Stimulated activated memory B cell treated with anti-CD40 and anti-IgM and Interleukin-4, amounts not matched to agents 10 μg/mL and 1 μg/mL and 100 μg/mL, for 72 hours (primary cell): ENCODE measurements at places on chromosomes 7 and 10.

DNA sequence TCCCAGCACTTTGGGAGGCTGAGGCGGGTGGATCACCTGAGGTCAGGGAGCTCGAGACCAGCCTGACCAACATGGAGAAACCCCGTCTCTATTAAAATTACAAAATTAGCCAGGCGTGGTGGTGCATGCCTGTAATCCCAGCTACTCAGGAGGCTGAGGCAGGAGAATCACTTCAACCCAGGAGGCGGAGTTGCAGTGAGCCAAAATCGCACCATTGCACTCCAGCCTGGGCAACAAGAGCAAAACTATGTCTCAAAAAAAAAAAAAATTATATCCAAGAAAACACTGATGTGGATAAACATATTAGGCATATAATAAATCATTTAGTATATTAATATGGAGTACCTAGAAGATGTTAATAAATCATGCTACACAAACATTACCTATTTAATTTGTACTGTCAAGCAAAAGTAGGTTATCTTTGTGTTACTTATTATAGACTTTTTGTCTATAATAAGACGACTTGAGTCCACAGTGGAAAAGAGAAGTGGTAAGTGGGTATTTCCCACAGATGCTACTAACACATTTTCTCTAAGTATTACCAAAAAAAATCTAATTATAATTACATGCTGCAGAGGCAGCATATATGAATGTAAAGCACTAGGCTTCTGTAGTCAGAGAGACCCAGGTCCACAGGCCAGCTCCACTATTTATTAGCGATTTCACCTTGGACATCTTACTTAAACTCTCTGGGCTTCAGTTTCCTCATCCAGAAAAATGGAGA lies 34.5 kb downstream of the DNMBP start:
- ATAC-seq: peak; percentile 75

DNA sequence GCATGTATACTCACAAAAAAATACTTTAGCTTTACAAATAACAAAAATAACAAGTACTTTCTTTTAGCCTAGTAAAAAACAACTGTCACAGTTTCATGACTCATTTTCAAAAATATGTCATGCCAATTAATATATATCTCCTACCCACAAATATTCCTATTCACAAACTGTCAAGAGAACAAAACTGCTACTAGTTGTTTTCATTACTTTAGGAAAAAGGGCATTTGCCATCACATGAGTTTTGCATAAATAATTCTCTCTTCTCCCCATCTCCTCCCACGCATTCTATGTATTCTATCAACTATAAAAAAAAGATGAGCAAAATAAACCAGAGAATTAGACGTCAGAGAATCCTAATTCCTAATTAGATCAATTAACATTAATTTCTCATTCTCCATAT lies 87.6 kb downstream of the PIP4K2A start:
- no peak for ATAC-seq

DNA sequence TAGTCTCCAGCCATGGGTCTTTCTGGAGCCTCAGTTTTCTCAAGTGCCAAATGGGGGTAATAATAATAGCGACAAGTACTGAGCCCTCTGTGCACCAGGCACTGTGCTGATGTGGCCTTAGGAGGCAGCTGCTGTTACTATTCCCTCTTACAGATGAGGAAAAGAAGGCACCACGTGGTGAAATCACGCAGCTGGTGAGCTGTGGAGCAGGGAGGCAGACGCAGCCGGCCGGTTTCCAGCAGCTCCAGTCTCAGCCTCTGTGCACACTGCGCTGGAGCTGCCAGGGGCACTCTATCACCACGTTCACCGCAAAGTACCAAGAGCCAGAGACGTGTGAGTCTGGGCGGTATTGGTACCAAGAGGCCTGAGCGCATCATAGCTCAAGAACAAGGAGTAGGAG lies 9.6 kb downstream of the PYROXD2 start:
- ATAC-seq: no peak

GRCh38 chr10:11331046-11331577 lies 280.3 kb downstream of the USP6NL start:
- ATAC-seq: no peak

DNA sequence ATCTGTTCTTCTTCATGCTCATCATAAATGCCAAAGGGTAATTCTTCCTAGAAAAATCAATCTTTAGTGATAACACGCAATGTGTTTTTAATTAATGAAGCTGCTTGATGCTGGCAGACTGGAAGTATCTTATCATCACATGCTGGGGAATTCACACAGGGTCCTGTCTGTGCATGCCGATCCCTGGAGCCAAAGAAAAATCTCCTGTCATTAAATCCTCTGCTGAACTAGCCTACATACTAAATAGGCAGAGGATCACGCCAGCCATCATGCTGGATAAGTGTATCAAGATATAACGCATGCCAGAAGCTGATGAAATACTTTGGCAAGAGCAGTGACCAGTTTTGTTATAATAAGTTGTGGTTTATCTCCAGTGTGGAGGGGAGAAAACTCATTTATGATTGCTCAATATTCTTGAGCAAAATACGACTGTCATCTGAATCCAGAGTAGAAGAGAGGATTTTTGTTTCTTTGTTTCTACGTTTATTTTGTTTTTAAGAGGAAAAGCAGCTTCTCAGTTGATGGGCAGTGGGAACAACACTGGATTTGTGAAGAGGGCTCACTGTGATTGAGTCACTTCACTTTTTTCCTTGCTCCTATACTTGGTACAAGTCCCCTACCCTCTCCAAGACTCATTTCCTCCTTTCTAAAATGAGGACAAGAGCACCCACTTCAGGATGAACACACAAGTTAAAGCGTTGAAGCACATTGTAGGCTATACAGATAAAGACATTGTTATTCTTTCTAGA lies 649.1 kb downstream of the TNS3 start:
- no peak for ATAC-seq

GRCh38 chr7:33836797-33837355 lies 68.5 kb upstream of the BMPER start:
- ATAC-seq: no peak

GRCh38 chr7:44057849-44058758 lies 7.3 kb downstream of the PGAM2 start:
- peak; percentile 76 for ATAC-seq

GRCh38 chr7:30328381-30328780 lies 44.0 kb downstream of the ZNRF2 start:
- no peak for ATAC-seq

- no peak for ATAC-seq
Observed at GRCh38 chr7:141114029-141114664, 40.3 kb downstream of the TMEM178B start.

DNA sequence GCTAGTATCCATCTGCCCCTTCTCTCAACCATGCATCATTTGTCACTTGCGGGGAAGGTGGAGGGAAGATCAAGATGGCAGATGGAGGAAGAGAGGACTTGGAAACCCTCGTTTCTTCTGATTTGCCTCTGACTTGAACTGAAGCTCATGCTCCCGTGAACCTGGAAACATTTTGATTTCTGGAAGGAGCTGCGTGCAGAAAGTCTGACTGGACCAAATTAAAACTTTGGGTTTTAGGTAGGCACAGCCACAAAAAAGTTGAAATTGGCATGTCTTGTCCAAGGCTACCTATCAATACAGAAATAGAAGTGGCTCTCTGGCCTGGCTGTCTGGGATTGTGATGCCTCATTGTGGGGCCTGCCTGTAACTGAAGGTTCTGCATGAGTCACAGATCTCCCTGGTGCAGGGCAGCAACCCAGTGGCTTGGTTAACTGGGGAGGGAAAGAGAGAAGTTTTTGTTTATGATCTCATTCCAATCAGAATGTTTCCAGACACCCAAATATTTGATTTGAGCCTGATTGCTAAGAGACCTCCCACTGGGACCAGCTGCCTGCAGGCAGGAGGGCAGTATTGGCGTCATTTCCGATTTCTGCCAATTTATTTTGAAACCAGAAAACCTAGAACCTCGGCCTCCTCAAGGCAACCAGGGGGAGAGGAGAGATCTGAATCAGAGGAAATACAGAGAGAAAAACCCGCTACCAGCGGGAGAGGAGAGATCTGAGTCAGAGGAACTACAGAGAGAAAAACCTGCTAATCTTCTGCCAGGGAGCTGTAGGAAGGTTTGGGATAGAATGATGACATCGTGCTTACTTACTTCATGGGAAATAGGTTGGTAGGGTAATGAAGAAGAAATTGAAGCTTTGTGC lies 363.6 kb downstream of the ANKRD30A start:
- no peak for ATAC-seq

DNA sequence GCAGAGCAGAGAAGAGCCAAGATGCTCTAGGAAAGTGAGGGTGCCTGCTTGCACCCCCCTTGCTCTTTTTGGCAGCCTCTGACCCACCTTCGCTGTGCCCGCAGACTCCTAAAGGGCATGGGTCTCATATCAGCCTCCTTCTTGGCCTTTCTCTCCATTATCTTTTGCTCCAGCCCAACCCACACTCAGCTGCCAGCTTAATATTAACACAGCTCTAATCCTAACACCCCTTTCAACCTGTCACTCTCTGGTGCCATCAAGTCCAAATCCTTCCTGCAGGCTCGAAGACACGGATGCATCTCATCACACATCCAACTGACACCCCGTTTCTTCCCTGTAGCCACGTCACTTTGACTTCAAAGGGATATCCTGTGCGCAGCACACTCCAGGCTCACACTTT lies 171.6 kb upstream of the AUTS2 start:
- ATAC-seq: no peak

DNA sequence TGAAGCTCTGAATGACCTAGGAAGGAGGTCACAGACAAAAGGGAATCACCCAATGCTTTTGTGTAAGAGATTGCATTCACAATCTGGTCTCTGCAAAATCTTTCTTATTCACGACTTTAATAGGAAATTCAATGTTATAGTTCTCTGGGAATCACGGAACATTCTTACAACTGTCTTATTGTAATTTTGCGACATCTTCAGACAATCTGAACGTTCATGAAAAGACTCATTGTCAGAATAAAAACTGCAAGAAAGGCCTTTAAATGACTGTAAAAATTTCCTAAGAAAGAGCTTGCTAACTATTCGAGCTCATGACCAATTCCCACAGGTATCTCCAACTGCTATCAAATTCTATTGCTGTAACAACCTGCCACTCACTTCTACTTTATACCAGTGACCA lies 130.7 kb downstream of the DGKI start:
- ATAC-seq: no peak

DNA sequence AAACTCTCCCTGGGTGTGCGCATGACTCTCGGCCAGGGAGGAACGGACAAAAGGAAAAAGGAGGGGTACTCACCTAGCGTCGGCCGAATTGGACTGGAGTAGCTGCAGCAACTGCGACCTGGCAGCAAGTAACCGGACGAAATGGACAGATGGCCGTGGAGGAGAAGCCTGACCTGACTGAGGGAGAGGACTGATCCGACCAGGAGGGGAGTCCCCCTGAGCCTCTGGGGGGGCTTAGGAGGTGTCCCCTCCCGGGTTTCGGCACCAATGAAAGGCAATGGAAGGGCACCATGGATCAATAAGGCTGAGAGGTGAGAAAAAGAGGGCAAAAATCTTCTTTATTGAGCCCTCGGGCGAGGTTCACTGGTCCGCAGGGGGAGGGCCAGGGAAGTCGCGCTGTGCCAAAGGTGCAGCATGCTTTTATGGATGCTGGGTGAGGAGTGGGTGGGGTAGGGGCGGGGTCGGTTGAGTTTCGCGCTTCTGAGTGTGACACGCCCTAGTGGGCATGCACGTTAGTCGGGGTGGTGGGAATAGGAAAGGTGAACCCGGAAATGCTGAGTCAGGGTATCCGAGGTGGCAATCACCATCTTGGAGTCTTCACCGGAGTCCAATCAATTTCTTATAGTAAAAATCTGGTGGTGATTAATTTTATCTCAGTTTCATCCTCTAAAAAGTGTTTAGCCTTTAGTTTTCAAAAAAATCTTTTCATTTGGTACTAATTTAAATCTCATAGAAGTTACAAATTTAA lies 638.5 kb upstream of the DPP6 start:
- ATAC-seq: no peak

DNA sequence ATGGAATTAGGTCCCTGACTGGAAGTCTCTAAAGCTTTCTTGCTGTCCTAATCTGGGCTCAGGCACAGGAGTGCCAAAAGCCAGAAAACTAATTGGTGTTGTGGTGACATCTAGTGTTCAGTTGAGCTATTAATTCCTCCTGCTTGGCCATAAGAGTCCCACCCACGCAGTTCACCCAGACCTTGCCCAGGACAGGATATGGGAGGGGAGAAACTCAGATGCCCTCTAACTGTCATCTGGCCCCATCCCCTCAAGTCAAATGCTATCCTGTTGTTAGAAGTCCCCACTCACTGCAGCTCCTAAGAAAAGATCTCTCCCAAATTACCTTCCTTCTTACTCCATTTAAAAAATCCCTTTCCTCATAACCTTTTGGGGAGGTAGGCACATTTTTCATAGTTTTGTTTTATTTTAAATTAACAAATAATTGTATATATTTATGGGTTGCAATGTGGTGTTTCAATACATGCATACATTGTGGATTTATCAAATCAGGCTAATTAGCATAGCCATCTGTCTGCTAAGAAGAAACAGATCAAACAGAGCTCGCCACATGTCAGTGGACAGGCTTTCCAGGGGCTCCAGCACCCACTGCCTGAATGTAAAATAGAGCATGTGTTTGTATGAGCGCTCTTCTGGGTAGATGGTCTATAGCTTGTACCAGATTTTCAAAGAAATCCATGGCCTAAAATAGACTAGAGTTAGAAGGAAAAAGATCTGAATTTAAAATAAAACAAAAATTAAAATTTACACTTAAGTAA lies 84.0 kb downstream of the GSAP start:
- peak; percentile 83 for ATAC-seq

- ATAC-seq: no peak
Observed at GRCh38 chr10:108352771-108353170, 1188.3 kb upstream of the SORCS1 start.

DNA sequence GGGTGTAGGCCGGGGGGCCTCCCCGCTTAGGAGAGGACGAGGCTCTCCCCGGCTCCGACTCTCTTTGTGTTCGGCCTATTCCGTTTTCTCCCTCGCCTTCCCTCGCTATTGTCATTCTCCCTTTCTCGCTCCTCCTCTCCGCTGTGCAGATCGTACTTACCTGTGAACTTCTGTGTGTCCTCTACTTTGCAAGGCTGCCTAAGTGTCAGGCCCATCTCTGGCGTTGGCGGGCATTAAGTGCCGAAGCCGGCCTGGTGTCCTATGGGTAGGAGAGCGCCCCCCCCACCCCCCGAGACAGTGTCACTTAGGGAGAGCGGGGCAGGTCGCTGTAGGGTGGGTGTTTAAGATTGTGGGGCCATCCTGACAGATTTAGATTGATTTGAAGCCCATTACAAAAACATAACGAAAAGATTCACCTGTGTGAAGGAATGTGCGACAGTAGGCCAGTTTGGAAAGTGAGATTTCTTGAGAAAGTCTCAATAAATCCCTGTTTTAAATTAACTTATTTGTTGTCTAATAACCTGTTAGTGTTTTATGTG lies 579 bp downstream of the RBM33 start:
- peak; percentile 68 for ATAC-seq

DNA sequence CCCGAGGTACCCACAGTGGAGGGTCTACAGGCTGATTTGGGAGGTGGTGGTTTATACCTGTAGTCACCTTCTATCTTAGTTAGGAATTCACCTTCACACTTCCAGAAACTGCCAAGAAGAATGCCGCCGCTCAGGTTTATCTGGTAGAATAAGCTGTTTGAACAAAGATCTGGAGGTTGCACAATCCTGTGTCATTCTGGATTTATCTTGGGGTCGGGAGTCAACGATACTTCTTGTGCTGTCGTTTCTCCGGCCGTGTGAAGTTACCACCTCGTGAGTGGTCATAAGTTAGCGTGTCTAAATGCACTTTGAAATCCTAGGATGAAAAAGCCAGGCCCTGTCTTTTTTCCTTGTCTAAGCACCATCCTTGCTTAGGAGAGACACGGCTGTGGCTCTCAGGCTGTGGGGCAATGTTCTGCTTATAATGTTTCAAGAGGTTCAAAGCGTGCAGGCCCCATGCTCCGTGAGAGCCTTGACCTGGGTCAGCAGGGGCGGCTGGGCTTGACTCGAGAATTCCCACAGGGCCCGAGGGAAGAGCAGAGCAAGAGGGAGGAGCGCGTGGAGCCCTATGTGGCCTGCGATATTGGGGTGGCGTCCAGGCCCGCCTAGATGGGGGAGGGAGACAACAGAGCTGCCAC lies 35.5 kb downstream of the GRIFIN start:
- no peak for ATAC-seq
